ENCODE measurements at places on chromosomes 11 and 22.

GRCh38 chr22:27474112-27474571 is 327.4 kb downstream of the MN1 start:
- DNase-seq = no peak

DNA sequence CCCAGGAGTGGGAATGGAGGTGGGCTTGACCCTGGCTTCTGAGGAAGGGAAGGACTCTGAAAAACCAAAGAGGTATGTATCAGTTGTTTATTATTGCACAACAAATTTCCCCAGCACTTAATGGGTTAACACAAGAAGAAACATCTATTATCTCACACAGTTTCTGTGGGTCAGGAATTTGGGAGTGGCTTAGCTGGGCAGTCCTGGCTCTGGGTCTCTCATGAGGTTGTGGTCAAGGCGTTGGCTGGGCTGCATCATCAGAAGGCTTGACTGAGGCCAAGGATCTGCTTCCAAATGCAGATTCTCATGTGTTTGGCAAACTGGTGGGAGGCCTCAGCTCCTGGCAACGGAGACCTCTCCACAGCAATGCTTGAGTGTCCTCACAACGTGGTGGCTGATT is 17.5 kb upstream of the SMIM38 start:
- DNase-seq = no peak

DNA sequence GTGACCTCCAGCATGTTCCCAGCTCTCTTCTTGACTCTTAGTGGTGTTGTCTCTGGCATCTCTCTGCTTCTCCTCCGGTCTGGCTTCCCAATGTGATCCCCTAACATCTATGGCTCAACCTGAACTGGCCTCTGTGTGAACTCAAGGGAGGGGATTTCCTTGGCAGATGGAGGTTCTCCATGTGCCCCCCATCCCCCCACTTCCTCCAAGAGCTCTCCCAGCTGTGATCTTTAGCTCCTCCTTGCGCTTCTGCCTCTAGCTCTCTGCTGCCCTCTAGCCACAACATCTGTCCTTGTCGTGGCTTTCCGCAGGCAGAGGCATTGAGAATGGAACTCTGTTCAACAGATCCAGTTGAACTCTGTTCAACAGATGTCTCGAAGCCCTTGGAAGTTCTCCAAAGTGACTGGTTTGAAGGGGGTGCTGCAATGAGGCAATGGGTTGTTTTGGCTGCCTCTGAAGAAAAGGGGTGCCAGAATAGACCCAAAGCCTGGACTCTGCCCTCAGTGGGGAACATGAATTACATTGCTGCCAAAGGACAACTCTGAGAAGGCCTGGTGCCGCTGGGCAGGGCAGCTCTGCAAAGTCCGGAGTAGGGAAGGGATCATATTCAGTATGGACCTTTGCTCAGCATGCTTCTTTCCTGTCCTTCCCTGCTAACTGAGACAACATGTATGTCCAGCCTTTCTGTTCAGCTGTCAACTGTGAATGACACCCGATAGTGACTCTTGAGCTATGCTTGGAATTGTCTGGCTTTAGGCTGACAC is 61.9 kb downstream of the ADM start:
- DNase-seq = peak; percentile 70

GRCh38 chr11:119421941-119422808 is 797 bp downstream of the THY1 start:
- peak; percentile 48 for DNase-seq

DNA sequence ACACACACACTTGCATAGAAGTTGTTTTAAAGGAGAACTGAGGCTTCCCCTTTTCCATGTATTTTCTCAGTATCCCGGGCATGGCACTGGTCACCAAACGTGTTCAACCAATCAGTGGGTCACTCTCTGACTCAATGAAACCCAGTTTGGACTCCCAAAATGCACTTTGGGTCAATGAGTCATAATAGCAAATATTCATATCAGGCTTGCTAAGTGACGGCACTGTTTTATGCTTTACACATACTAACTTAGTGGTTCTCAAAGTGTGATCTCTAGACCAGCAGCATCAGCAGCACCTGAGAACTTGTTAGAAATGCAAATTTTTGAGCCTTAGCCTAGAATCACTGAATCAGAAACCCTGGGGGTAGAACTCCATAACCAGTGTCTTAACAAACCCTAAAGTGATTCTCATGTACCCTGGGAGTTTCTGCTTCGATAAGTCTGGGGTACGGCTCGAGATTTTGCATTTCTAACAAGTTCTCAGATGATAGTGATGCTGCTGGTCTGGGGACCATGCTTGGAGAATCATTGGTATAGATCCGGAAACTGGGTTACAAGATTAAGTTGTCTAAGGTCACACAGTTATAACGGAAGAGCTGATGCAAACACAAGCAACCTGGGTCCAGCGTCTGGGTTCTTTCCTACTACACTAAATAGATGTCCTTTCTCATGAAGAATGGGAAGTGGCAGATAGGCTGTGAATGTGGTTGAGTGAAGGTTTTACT is 35.6 kb downstream of the ETS1 start:
- no peak for DNase-seq

DNA sequence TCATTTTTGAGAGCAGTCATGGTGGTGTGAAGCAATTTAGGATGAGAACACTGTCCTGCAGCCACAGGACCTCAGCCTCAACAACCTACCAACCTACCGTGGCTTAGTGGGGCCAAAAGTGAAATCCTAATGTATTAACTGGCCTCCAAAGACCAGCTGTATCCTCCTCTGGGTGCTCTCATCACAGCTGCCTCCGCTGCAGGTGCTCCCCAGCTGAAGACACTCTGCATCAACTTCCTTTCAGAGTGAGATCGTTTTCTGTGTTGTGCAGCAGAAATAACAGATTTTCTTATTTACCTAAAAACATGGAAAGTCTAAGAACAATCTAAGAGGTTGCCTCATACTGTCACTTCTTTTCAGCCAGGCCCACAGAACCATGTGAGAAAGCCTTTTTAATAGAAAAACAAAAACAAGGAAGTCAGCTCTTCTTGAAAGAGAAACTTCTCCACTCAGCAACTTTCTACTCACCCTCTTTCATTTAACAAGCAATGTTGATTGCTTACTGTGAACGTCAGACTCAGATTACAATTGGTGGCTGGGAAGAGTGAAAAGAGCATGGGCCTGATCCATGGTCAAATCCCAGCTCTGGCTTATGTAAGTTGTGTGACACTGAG is 136.1 kb downstream of the TENM4 start:
- DNase-seq = no peak

- peak; percentile 41 for DNase-seq
These were observed 40.0 kb downstream of the TENM4 start for GRCh38 chr11:79400717-79401330.

GRCh38 chr11:125268611-125269010 is 104.1 kb downstream of the PKNOX2 start:
- DNase-seq = no peak

DNA sequence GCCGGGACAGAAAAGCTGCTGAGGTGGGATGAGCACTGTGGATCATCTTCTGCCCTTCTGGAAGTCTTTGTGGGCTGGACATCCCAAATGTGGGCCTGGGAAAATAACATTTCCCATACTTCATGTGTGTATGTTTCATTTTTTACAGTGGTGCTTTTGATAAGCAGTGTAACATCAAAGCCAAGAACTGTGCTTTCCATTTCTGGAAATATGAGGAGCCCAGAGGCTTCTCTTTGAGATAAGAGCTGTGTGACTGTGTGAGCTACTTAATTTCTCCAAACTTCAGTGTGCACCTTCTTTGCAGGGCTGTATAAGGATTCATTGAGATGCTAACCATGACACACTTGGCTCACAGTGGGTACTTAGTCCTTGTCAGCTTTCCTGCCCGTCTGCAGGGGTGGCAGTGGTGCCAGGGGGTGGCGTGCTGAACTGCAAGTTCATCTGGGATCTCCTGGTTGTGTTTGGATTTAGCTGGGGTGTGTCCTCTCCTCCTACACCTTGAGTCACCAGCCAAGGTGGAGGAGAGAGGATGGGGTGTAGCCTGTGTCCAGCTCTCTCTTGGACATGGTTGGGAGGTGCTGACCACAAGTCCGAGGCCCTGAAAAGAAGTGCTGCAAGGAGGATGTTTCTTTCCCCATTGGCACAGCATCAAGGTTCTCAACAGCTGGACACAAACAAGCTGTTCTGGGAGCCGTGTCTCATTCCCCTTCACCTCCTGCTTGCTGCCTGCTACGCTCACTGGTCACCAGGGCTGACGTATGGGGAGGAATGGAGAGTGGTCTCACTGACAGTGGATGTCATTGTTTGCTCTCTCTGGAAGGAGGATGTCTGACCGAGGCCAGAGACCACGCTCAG is 139.4 kb downstream of the TEAD1 start:
- no peak for DNase-seq

DNA sequence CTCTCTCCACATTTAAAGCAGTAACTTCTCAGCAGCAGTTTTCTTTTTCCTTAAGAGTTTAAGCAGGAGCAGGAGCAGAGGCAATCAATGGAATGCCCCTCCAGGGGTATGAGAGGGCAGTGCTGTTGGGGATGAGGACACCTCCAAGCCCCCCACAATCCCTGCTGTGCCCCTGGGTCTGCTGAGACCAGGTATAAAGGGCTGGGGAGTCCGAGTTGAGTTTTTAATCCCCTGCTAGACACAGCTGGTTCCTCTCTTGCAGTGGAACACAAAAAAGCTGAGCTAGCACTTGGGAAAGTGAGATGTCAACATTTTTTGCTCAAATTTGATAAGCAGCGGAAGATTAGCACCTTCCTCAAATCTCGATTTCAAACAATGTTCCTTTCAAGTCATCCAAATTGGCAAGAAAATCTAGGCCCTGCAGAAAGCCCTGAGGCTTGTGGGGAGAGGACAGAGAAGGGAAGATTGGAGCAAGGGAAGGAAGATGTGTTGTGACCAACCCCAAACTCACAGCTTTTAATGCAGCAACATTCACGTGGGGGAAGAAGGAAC is 581.9 kb downstream of the SOX6 start:
- no peak for DNase-seq

- DNase-seq = no peak
These were observed 64.1 kb downstream of the CLPB start for GRCh38 chr11:72370201-72370600.
